ENCODE measurements at places on chromosomes 16 and 17.

GRCh38 chr16:88688013-88688778, 1.9 kb upstream of the SNAI3 start:
- DNase-seq: no peak

GRCh38 chr17:80327518-80327917, 66.9 kb downstream of the RNF213 start:
- no peak for DNase-seq

DNA sequence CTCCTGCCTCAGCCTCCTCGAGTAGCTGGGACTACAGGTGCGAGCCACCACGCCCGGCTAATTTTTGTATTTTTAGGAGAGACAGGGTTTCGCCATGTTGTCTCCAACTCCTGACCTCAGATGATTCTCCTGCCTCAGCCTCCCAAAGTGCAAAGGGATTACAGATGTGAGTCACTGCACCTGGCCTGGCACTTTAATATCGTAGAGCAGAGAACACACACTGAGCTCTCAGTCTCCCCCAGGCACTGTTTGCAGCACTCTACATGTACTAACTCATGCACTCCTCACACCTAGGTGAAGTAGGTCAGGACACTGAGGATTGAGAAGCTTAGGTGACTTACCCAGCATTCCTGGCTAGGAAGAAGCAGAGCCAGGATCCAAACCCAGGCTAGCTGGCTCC, 15.0 kb downstream of the C17orf100 start:
- DNase-seq: no peak

- DNase-seq: no peak
These were observed 75.5 kb upstream of the IRX6 start for GRCh38 chr16:55248494-55248893.

- DNase-seq: no peak
These were observed 24.8 kb downstream of the CACNA1G start for GRCh38 chr17:50585346-50585745.

- DNase-seq: no peak
These were observed 40.6 kb downstream of the GDE1 start for GRCh38 chr16:19481296-19481695.

GRCh38 chr17:12859520-12859919, 70.2 kb downstream of the ARHGAP44 start:
- no peak for DNase-seq

DNA sequence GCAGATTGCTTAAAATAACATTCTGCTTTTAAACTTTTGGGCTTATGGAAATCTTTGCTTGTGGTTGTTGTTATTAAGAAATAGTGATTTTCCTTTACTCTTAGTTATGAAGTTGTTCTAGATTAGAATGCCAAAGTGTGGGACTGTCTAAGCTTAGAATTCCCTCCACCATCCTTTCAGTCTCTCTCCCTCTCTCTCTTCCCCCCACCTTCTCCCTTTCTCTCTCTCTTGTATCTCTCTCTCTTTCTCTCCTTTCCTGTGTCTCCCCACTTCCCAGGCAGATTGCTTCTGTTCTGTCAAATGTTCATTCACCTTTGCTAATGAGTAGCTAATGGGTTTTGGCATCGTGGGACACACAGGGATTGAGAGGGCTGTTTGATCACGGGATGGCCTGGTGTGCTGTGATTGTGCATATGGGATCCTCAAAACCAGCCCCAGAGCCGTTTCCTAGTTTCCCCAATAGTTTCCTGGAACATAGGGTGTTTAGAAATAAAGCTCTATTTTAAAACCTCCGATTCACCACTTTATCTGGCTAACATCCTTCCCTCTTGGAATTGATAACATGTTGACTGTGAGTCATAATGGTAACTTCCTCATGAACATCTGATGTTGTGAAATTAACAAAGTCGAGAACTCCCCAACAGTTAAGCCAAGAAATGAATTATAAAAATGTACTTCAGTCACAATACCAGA, 502.6 kb downstream of the TMEM114 start:
- DNase-seq: no peak

- DNase-seq: no peak
These were observed 1.3 kb upstream of the CYBA start for GRCh38 chr16:88651989-88652761.

DNA sequence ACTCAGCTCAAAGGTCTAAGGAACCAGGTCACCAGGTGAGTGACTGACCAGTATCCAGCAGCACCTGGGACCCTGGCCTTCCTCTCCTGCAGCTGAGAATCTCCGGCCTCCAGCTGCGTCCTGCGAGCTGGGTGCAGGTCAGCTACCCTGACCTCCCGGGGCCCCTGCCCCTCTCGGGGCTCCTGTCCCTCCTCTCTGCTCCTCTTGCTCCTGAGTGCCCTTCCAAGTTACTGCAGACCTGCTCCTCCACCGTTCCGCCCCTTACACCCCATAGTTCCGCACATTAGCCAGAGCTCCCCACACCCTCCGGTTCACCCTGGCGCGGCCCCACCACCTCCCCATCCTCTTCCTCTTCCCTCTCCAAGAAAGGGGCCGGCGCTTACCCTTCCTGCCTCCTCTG, 10.6 kb downstream of the FOXJ1 start:
- DNase-seq: no peak

DNA sequence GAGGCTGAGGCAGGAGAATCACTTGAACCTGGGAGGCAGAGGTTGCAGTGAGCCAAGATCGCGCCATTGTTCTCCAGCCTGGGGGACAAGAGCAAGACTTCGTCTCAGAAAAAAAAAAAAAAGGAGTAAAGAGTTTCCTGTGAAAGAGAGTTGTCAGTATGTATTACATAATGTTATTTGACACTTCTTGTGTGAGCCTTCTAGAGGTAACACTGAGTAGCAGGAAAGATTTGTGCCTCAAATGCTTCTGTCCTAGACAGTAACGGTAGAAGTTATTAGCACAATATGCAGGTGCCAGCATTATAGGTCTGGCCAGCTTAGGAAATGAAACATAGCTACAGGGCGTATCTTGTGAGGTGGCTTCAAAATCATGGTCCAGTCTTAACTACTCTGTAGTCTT, 6.2 kb downstream of the RPS6KB1 start:
- no peak for DNase-seq

- no peak for DNase-seq
These were observed 52.0 kb upstream of the DLX4 start for GRCh38 chr17:49916854-49917515.

DNA sequence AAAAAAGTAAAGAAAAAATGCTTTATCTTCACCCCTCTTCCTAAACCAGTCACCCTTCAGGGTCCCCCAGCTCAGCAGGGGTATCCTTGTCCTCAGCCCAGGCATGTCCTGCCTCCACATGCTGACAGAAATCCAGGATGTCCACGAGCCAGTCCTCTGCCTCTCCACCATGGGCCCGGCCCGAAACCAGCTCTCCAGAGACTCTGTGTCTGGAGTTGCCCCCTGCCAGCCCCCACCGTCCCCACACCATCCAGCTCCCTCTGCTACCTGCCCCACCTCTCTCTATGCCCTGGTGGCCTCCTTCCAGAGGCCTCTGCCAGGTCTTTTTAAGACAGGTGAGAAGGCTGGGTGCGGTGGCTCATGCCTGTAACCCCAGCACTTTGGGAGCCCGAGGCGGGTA, 66.4 kb upstream of the PLCG2 start:
- DNase-seq: no peak

Data from HepG2 (cell line).